ENCODE measurements at places on chromosomes 7 and 10.
A peak's percentile ranks its signal among the peaks of the same experiment; 100 is the strongest.

DNA sequence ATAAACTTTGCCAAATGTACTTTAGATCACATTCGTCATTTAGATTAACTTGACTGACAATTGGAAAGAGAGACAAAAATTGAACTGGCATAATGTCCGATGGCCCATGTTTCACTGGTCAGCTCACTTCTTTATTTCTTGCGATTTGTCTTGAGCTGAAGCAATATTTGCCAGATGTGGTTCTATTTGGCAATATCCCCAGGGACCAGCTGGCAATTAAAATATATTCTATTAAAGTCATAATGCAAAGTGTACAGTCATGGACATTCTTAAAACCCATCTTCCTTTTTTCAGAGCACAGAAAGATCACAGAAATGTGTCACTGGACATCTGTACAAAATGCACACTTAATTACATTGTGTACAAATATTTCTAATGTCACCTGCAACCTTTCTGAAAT is 26.3 kb downstream of the NEBL start:
- DNase-seq, result no peak

GRCh38 chr10:21495002-21495751 is 30.3 kb downstream of the SKIDA1 start:
- DNase-seq, result no peak

GRCh38 chr7:92794391-92794790 is 42.0 kb downstream of the CDK6 start:
- no peak for DNase-seq

GRCh38 chr10:77240706-77241349 is 396.8 kb downstream of the KCNMA1 start:
- DNase-seq, result no peak

DNA sequence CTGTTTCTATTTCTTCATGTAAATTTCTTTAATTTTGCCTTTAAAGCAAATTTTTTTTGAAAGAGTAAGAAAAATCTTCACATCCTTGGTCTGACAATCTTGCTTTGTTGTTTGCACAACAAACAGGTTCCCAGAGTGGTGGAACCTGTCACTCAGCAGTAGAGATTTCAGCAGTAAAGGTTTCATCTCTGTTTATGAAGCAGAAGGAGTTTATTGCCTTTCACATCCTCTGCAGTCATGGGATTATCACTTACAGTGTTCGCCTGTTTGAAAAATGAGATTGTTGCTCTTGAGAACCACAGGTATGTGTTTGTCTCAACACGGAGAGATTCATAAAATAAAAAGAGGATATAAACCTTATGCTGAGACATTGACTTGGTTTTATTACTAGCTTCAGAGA is 342.6 kb downstream of the IPMK start:
- no peak for DNase-seq

GRCh38 chr10:77643795-77644468 is 6.3 kb upstream of the KCNMA1 start:
- peak; percentile 26 for DNase-seq

DNA sequence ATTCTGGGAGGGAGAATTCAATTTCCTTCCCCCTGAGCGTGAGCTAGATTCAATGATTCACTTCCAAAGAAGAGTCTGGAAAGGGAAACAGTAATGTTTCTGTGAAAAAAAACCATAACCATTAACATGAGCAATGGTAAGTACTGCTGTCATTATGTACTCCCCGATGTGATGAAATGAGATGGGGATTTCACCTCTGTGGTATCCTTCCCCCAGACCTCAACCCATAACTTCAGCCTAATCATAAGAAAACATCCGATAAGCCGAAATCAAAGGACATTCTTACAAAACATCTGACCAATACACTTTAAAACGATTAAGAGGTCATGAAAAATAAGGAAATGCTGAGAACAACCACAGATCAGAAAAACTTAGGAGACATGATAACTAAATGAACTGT is 27.2 kb downstream of the EZH2 start:
- no peak for DNase-seq

- no peak for DNase-seq
These were observed 222.4 kb upstream of the LRGUK start for GRCh38 chr7:133904776-133905175.

GRCh38 chr10:71429304-71429703 is 32.6 kb downstream of the CDH23 start:
- DNase-seq, result no peak
